NCI-H1092 (cell line): ENCODE measurements at places on chromosomes 3 and 15.

- DNase-seq = no peak
Measured at GRCh38 chr3:35929158-35929557, 289.8 kb downstream of the ARPP21 start.

DNA sequence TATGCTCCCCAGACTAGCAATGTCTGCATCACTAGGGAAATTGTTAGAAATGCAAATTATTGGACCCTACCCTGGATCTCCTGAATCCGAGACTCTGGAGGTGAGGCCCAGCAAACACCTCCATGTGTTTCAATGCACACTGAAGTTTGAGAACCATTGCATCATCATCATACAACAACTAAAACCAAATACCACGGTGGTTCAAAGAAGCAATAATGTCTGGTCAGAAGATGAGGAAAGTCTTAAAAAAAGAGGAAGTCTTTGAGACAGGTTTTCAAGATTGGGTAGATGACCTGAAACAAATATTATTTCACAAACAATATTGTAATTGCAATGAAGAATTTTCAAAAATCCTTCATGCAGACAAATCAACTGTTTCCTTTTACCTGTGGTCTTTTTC, 60.3 kb upstream of the TRA2B start:
- DNase-seq = no peak

- no peak for DNase-seq
Measured at GRCh38 chr15:42024303-42024702, 3.5 kb upstream of the PLA2G4E start.

- DNase-seq = no peak
Measured at GRCh38 chr15:77984446-77984861, 93.1 kb downstream of the TBC1D2B start.

GRCh38 chr3:129289201-129289921, 10.7 kb downstream of the HMCES start:
- DNase-seq = no peak

DNA sequence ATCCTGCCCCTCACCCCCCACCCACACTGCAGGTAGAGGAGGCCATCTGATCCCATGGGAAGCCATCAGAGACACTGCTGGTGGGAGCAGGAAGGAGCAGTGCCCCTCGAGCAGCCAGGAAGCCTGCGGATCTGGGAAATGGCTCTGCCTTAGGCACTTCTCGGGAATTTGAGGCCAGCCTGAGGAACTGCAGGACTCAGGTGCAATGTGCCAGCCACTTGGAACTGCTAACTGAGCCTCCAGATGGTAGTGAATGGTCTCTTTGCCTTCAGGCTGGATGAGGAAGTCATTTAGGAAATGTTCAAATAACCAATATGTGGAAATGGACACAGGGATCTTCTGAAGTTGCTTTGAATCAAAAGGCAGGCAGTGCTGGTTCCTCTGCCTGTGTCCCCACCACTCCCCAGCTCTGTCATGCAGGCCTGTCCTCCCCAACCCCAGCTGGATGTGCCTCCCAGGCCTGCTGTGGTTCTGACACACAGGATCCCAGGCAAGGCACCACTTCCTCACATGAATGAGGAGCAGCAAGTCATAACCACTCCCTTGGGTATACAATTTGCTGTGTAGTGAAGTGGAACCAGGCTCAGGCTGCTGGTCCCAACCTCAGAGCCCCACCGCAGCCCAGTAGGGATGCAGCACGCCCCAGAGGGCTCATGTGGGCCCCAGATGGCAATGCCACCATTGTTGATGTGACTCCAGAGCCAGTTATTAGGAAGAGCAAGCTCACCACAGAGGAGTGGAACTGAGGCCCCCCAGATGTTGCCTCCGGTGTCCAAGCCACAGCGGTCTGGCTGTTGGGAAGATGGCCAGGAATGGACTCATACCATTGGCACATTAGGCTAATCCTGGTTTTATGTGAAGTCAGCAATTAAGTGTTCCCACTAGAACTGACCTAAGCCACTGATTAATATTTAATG, 46.5 kb upstream of the LIMD1 start:
- no peak for DNase-seq

DNA sequence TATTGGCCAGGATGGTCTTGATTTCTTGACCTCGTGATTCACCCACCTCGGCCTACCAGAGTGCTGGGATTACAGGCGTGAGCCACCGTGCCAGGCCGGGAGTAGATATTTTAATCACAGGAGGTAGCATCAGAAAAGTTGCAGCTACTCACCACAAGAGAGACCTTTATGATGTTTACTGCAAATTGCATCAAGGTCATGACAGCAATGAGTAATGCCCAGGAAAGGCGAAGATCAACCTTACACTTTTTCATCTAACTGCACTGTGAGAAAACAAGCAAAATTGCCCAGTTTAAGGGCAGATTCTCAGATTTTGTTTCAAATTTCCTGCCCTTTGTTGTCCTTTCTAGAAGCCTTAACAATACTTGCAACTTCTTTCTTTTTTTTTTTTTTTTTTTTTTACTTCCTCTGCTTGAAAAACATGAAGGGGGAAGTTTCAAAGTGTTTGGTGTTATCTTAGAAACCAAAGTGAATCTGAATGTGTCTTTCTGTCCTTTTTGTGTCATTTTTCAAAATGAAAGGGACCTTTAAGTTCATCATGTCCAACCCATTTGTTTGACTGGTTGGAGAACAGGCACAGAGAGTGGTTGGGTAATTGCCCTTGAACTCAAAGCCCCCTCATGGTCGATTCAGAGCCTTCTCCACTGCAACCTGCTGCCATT, 25.0 kb downstream of the TGFBR2 start:
- DNase-seq = no peak
